NCI-H774 (cell line): ENCODE measurements at places on chromosomes 16 and 17.

DNA sequence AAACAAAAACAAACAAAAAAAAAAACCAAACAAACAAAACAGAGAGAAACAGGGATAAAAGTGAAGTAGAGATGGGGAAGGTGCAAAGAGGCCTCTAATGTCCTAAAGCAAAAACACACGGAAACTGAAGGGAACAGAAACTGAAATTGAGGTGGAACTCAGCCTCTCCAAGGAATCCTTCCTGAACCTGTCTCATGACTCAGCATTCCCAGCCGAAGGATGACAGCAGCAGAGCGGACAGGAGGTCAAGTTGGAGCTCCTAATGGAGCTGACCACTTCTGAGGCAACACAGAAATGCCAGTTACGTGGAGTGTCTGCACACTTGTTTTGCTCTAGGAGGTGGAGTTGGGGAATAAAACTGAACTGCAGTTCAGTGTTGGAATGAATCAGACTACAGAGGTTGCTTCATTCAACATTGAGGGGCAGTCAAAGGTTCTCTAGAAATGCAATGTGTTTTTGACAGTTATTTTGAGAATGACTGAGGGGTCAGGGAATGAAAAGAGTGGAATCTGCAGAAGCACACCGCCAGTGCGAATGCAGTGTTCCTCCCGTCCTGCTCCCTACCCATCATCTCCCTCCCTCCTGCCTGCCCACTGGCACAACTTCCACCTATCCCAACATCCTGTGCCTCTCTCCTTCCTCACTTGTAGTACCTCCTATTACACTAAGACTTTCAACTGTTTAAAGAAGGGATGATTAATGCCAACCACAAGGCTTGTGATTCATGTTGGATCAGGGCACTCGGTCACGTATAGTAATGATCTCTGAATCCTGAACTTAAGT lies 6.3 kb downstream of the UBE2O start:
- no peak for DNase-seq

GRCh38 chr16:11370084-11370931 lies 25.0 kb downstream of the RMI2 start:
- no peak for DNase-seq

- peak; percentile 56 for DNase-seq
Observed at GRCh38 chr17:32461853-32462617, 17.7 kb downstream of the PSMD11 start.

- no peak for DNase-seq
Observed at GRCh38 chr17:18860161-18860972, 2.4 kb downstream of the PRPSAP2 start.

- DNase-seq = peak; percentile 58
Observed at GRCh38 chr17:64777415-64778239, 115.5 kb upstream of the SMURF2 start.

- no peak for DNase-seq
Observed at GRCh38 chr16:71409011-71409775, 32.7 kb downstream of the TLE7 start.

- DNase-seq = no peak
Observed at GRCh38 chr17:39517224-39517623, 55.9 kb downstream of the CDK12 start.

GRCh38 chr17:3025421-3026124 lies 37.8 kb downstream of the OR1D5 start:
- DNase-seq = no peak

- no peak for DNase-seq
Observed at GRCh38 chr16:84063980-84064379, 21.4 kb upstream of the SLC38A8 start.

- DNase-seq = no peak
Observed at GRCh38 chr16:54244061-54244886, 42.3 kb downstream of the IRX3 start.

- no peak for DNase-seq
Observed at GRCh38 chr17:78896091-78896833, 6.7 kb downstream of the CEP295NL start.

GRCh38 chr17:17628388-17629008 lies 37.0 kb upstream of the PEMT start:
- no peak for DNase-seq

DNA sequence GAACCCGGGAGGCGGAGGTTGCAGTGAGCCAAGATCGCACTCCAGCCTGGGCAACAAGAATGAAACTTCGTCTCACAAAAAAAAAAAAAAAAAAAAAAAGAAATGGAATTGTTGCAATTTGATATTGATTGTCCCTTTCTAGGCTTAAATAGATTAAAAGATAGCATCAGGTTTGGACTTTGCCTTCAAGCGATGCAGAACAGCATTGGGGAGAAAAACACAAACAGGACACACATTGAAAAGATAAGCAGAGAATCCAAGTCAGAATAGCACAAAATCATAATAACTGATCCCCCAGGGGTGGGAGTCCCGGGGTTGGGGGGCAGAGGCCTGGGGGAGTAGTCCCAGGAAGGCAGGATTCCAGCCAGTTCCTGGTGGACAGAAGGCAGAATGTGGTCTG lies 3.9 kb upstream of the CREBBP start:
- DNase-seq = no peak

GRCh38 chr16:84056933-84057332 lies 14.3 kb upstream of the SLC38A8 start:
- no peak for DNase-seq

DNA sequence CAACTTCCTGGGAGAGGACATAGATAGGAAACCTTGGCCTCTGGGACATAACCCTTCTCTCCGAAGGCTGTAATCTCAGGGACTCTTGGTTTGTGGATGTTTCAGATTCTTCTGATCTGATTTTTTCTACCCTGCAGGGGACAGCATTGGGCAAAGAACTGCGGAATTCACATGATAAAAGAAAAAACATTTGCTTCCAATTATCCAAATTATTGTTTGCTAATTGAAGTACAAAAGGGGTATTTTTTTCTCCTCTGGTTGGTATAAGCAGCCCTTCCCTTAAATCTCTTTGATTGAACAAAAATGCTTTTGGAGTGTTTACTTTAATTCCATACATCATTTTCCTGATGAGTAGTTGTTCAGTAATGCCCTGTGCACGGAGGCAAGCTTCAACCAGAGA lies 251.7 kb upstream of the IRX3 start:
- DNase-seq = no peak

DNA sequence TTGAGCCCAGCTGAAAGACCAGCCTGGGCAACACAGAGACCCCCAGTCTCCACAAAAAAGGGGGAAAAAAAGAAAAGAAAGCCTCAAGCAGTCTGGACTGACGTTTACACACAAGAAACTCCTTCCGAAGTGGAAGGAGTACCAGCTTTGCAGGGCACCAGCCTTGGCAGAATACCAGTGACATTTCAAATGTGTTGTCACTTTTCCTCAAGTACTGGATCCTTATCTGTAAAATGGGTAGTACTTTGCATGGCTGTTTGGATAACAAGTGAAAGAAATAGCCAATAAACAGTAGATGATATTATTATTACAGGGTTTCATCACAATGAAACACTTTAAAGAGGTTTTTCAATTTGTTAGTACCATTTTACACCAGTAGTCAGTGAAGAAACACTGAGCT lies 14.2 kb downstream of the YWHAE start:
- DNase-seq = no peak

- no peak for DNase-seq
Observed at GRCh38 chr16:54585998-54586340, 299.4 kb upstream of the IRX3 start.

- DNase-seq = no peak
Observed at GRCh38 chr17:20091174-20092029, 82.2 kb downstream of the SPECC1 start.

GRCh38 chr16:55292491-55292890 lies 31.5 kb upstream of the IRX6 start:
- no peak for DNase-seq

DNA sequence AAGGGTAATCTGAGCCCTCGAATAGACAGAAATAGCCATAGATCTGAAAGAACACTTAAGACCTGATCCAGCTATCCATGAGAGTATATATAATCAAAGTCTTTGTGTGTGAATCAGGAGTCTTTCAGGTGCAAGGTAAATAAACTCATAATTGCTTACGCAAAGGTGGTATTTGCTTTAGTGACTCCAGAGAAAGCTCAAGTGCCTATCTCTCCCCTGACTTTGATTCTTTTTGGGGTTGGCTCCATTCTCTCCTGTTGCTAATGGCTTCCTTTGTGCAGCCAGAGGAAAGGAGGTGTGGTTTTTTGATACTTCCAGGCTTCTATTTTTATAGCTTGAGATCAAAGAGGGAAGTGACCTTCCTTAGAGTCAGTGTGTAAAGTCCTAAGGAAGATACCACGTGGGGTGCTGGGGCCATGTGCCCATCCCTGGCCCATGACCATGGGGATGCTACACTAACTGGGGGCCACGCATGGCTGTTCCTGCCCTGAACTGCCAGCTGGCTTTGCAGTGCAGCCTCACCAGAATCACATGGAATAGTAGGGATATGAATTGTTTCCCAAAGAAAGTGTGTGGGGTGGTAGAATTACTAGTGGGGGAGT lies 45.8 kb downstream of the TENT4B start:
- peak; percentile 31 for DNase-seq

GRCh38 chr17:19569785-19570543 lies 36.3 kb downstream of the SLC47A1 start:
- DNase-seq = no peak

DNA sequence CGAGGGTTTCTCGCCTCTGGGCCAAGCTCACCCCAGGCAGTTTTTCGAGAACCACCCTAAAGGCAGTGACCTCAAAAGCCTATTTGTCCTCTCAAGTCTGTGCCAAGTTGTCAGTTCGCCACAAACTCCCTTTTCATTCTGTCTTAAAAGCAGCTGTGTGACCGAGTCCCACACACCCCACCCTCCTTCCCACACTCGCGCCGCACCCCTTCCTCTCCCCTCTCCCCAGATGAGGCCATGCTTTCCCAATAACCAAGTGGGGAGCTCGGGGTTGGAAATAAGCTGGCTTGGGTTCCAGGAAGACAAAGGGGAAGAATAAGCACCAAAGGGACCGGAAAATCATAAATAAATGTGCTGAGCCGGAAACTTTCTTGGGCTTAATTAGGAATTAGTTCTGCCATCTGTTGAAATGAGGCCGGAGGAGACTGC lies 36.7 kb downstream of the GRIN2C start:
- no peak for DNase-seq

DNA sequence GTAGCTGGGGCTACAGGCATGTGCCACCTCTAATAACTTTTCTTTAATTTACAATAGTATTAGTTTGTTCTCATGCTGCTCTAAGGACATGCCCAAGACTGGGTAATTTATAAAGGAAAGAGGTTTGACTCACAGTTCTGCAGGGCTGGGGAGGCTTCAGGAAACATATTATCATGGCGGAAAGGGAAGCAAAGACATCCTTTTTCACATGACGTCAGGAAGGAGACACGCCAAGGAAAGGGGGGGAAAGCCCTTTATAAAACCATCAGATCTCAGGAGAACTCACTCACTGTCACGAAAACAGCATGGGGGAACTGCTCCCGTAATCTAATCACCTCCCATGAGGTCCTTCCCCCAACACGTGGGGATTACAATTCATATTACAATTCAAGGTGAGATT lies 18.3 kb downstream of the IL4R start:
- DNase-seq = no peak

GRCh38 chr17:40912486-40913210 lies 24.8 kb downstream of the KRT23 start:
- no peak for DNase-seq

GRCh38 chr17:7548585-7549400 lies at the start of gene TNFSF12:
TSS of gene TNFSF12 (plus strand) at chr17:7549058. CDS start at chr17:7549154, 96 bp downstream.
- DNase-seq = no peak

DNA sequence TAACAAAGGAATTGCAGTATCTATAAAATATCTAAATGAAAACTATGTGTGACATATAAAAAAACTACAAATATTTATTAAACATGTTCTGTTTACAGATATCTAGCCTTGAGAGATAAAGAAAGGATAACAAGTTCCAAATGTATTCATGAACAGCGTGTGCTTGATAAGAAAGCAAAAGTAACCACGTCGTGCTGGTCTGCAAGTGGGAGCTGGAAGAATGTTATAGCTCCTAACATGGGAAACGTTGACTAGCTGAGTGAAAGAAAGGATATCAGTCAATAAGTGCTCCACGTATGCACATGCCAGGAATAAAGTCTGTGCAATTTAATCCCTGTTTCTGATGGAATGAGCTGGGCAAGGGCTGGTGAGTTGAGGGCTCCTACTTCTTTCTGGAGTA lies 71.2 kb upstream of the CDYL2 start:
- no peak for DNase-seq

GRCh38 chr16:78437352-78437968 lies 338.0 kb downstream of the WWOX start:
- no peak for DNase-seq

GRCh38 chr17:40025991-40026815 lies 11.0 kb downstream of the CSF3 start:
- no peak for DNase-seq
